ENCODE measurements at places on chromosomes 12 and 14.

- no peak for DNase-seq
Measured at GRCh38 chr12:124132530-124132929, 159.5 kb downstream of the ZNF664 start.

DNA sequence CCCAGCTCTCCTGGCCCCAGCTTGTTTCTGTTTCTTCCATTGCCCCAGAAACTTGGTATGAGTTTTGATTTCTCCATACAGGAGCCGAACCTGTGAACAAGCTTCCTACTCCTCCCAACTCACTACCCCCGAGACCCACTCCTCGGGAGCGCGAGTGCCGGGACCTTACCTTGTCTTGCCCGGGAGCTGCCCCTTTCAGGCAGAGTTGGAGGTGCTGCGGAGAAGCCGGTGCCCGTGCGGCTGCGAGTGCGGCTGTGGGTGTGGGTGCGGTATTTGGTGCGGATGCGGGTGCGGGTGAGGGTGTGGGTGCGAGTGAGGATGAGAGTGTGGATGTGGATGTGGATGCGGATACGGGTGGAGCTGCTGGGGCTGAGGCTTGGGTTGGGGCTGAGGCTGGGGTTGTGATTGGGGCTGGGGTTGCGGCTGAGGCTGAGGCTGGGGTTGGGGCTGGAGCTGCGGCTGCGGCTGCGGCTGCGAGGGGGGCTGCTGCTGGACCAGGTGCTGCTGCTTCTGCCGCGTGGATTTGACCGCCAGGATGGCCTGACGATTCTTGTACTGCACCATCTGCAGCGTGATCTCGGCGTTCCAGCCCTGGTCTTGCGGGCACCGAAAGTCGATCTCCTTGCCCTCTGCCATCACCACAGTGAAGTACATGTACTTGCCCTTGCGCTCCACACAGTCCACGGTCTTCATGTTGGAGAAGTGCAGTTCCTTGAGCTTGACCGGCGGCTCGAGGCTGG lies 1.1 kb downstream of the PHLDA1 start:
- DNase-seq = no peak

GRCh38 chr12:75853626-75854025 lies 177.9 kb downstream of the PHLDA1 start:
- no peak for DNase-seq

DNA sequence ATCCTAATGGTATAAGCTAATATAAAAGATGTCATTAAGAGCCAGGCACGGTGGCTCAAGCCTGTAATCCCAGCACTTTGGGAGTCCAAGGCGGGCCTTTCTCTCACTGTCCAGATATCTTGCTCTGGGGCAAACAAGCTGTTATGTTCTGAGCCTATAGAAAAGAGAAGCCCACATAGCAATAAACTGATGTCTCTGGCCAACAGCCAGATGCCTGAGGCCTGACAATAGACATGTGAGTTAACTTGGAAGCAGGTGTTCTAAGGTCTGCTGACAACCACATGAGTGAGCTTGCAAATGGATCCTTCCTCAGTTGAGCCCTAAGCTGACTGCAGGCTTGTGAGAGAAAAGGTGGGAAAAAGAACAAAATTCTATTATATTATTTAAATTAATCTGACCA lies 25.0 kb downstream of the YAF2 start:
- DNase-seq = peak; percentile 50

DNA sequence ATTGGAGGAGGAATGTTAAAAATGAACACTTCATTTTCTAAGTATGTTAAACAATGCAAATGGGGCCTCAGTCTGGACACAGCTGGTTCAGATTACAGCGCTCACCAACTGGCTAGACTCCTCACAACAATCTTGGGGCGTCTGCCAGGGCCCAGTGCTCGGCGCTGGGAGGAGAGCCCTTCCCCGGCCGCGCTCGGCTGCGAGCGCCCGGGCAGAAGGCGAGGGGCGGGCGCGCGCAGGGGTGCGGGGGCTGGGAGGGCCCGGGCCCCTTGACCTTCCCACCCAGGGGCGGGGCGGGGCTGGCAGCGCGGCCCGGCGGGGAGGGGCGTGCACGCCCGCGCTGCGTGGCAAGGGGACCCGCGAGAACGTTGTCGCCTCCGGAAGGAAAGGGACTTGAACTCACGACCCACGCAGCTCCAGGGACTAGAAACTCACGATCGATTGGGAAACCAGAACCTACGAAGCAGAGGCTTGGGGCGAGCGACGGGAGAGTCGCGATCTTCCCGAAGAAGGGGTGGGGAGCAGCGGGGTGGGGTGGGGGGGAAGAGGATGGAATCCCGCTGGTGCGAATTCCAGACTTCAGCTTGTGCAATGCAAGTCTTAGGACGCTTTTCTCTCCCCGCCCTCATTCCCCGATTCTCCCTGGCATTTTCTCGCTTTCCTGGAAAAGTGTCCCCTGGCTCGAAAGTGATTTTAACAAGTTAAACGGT lies at the start of gene FBLN5:
Gene FBLN5 (minus strand): TSS at position 220 of the 710 bp plus-strand sequence. CDS start 465 bp downstream, outside the sequence.
- peak; percentile 65 for DNase-seq

DNA sequence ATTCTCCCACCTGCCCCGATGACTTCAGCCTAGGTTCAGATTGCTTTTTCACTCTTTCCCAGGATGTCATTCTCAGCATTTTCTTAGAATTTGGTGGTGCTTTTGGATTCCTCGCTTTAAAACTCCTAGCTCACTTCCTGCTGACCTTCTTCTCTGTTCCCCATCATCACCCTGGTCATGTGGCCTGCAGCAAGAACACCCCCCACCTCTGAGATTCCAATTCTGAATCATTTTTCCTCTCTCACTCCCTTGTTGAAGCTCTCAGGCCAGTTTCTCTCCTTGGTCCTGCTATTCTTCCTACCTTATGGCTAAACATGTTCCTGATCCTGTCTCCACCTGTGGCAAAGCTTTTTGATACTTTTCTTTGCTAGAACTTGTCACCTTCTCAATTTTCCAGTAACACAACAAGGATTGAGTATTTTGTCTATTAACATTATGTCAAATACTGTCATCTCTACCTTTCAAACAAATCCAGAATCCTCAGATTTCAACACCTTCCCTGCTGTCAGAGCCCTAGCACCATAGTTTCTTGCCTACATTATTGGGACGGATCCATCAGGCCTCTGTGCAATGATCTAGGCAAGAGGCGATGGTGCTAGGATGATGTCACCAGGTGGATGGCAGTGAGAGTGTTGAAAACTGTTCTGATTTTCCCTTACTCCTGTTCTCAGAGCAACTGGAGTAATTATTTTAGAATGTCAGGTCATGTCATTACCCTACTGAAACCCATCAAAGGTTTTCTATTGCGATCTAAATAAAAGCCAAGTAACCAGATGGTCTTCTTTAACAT lies 233.7 kb downstream of the MON2 start:
- DNase-seq = no peak

DNA sequence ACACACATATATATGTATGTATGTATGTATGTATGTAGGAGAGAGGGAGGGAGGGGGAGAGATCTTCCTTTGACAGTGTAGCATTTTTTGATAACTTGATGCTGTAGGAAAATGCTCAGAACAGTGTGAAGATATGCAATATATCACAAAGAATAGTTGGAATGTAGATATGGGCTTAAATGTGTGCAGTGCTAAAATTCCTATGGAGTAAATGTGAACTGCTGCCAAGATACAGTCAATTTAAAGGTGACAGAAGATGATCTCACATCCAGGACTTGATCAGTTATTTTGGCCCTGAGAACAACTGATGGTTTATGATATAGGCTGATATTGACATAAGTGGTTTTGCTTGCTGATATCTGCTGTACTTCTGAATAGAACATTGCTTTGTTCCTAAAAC lies 84.2 kb downstream of the DAAM1 start:
- DNase-seq = no peak

- DNase-seq = no peak
Measured at GRCh38 chr14:32601906-32602305, 272.8 kb downstream of the AKAP6 start.

All from mesothelial cell of epicardium (in vitro differentiated cells).